ENCODE measurements at places on chromosomes 1 and 21.

GRCh38 chr1:160665330-160666078 lies 18.7 kb upstream of the SLAMF1 start:
- peak; percentile 84 for DNase-seq

- DNase-seq: no peak
Observed at GRCh38 chr1:212213784-212214183, 71.4 kb upstream of the PPP2R5A start.

DNA sequence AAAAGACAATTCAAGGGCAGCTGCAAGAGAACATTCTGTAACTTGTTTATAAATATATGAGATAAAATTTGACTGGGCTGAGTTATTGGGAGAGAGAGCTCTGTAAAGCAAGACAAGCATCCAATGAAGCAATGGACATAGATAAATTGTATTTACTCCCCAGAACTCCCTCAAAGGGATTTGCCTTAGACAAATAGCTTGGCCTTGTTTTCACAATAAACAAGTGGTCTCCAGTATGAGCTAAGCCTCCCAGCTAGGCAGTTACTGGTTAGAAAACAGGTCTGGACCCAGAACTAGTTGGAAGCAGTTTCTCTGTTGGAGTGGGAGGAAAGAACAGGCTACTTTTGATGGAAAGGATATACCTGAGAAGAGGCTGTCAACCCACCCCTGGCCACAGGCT lies 25.2 kb upstream of the SUCO start:
- DNase-seq: no peak

- no peak for DNase-seq
Observed at GRCh38 chr1:19405761-19406487, 79.4 kb downstream of the CAPZB start.

DNA sequence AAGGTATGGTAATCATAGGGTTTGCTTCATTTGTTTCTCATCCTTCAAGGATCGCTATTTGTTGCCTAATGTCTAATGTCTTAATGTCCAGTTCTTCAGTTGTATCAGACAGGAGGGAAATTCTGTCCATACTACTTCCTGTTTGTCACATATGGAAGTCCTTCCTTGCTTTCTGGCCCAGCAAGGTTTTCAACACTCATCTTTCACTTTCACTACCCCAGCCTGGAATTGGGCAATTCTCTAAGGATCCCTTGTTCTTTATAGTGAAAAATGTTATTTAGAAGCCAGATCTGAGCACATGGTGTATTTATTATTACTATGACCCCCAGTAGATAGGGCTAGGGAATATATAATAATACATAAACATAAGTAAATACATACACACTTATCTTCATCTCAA lies 50.6 kb upstream of the SLC35A3 start:
- no peak for DNase-seq

- DNase-seq: peak; percentile 68
Observed at GRCh38 chr1:101567582-101568189, 330.9 kb downstream of the S1PR1 start.

DNA sequence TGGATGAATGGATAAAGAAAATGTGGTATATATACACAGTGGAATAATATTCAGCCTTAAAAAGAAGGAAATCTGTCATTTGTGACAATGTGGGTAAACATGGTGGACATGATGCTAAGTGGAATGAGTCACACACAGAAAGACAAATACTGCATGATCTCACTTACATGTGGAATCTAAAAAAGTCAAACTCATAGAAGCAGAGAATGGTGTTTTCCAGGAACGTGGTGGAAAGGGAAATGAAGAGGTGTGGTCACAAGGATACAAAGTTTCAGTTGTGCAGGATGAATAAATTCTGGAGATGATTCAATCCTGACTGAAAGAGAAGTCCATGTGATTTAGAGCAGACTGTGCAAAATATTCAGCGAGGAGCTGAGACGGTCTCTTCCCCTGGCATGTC lies 56.6 kb downstream of the RYR2 start:
- DNase-seq: no peak

DNA sequence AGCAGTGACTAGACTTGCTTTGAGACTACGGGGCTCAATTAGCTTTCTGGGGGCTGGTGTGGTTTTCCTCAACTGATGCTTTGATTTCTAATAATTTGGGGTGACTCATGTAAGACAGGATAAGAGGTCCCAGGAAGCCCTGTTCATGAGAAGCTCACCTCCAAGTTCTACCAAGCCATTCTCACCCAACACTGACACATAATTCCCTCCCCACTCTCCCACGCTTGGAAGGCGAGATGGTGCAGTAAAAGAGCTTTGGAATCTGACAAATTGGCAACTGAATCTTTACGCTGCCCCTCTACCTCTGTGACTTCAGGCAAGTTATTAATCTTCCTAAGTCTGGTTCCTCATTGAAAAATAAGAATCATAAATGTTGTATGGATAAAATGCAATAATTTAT lies 299.1 kb upstream of the DUSP10 start:
- no peak for DNase-seq

- DNase-seq: no peak
Observed at GRCh38 chr1:204996981-204997380, 46.0 kb upstream of the CNTN2 start.

DNA sequence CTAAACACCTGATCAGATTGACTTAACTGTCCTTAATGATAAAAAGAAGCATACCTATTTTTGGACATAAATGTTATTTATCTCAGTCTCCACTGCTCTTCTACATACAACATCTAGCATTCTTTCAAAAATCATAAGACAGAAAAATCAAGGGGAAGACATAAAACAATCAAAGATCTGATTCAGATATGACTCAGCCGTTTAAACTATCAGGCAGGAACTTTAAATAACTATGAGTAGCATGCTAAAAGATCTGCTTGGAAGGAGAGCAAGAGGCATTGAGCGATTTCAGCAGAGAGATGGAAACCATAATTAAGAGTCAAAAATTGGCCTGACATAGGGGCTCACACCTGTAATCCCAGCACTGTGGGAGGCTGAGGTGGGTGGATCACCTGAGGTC lies 27.2 kb upstream of the SLC22A15 start:
- no peak for DNase-seq

GRCh38 chr1:210700511-210700910 lies 371.8 kb downstream of the HHAT start:
- DNase-seq: no peak

- DNase-seq: peak; percentile 85
Observed at GRCh38 chr1:58739856-58740466, 40.1 kb upstream of the MYSM1 start.
